ENCODE measurements at places on chromosomes 2 and 18. TPM values are rescaled to one million over a fixed set of nuclear protein-coding genes. Genes with fewer than 3 reads are reported as not detected.
A peak's percentile ranks its signal among the peaks of the same experiment; 100 is the strongest.

GRCh38 chr2:30266705-30267104 lies 35.4 kb downstream of the LBH start:
- DNase-seq = no peak

GRCh38 chr18:48139431-48140347 lies 209.2 kb upstream of the SMAD2 start:
- DNase-seq = no peak

DNA sequence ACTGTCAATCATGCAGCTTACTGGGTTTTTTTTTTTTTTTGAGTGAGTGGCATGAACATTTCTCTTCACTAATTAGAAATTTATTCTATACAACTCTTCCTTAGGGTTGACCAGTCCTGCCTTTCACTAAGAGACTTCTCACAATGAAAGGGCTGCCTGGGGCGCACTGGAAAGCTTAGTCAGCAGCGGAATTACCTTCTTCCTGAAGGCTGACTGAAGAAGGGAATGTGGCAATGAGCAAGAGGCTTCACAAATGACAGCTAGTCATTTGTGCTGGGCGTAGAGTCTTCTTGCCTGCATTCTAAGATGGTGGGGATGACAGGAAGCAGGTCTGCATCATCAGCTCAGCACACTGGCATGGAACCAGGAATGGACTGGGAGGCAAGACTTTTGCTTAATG lies 15.6 kb upstream of the SCN3A start:
- no peak for DNase-seq

GRCh38 chr2:98355881-98356280 lies 9.6 kb downstream of the CNGA3 start:
- no peak for DNase-seq

GRCh38 chr2:45134726-45135125 lies 125.5 kb upstream of the SIX2 start:
- peak; percentile 62 for DNase-seq

GRCh38 chr2:60662781-60663180 lies 93.3 kb upstream of the PAPOLG start:
- DNase-seq = no peak

DNA sequence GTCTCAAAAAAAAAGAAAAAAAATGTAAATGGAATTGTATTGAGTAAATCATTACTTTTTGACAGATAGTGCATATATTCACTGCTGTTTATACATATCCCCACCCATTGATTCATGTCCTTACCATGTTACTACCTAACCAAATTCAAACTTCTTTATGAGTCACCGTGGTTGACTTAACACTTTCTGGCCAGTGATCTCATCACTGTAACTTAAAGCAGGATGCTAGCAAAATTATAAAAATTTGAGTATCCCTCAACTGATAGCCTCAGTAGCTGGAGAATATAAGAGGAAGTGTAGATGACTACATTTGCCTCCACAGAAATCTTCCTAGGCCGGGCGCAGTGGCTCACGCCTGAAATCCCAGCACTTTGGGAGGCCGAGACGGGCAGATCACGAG lies 13.4 kb downstream of the CNOT9 start:
- DNase-seq = peak; percentile 11

GRCh38 chr2:28716265-28716865 lies 35.3 kb upstream of the PPP1CB start:
- peak; percentile 88 for DNase-seq

DNA sequence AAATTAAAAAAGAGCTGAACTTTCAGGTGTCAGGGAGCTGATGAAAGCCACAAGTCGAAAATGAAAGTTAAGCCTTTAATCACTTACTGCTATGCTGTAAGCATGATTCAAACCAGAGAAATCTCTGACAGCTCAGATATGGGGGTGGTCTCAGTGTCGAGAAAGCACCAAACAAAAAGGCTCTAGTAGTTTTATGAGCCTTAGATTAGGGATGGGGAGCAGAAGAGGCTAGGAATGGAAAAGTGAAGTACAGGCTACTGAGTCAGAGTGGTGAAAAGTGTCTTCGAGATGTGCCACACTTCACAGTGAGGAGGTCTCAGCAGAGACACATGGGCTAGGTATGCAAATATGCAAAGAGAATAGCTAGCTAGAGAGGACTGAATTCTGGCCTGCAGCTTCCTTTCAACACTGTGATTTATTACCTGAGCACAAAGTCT lies 482.2 kb downstream of the SPAG16 start:
- no peak for DNase-seq

DNA sequence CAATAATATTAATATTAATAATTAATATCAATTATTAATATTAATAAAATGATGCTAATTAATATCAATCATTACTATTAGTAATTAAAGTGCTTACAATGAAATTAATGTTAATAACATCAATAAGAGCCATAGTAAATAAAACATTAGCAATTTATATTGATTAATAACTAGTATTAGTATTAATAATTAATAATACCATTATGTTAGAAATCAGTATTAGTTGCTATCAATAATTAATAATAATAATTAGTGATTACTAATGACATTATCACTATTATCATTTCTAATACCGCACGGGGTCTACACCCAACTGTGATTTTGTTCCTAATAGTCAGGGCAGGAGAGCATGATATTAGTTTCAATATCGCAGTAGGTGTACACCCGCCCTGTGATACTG lies 22.8 kb upstream of the AQP4 start:
- DNase-seq = no peak

GRCh38 chr2:191878548-191879279 lies 31.8 kb upstream of the CAVIN2 start:
- peak; percentile 91 for DNase-seq

- DNase-seq = peak; percentile 41
Observed at GRCh38 chr2:119223521-119224390, at the start of gene STEAP3. TSS of gene STEAP3 (plus strand) at chr2:119223834. CDS start at chr2:119231013, 7,179 bp downstream.

DNA sequence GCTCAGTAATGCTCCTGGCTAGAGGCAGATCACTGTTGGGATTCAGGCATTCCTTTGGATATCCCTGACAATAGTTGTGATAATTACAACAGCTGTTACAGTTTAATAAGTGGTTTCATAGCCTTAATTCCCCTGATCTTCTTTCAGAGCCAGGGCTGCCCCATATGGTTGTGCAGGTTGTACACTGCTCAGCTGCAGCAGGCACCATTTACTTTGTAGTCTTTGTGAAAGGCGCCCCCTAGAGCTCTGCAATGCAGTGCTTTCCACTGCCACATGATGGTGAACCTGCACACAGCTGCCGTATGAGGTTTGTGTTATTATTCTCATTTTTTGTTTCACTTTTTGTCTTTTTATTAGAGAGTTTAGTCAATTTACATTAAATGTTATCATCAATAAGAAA lies 239.1 kb downstream of the KCNS3 start:
- DNase-seq = peak; percentile 26

ANKRD44 gene
- total RNA-seq = 8.1 TPM

CCDC141 gene
- not detected for total RNA-seq

LYG1 gene
- 0.35 TPM for total RNA-seq

LONRF2 gene
- total RNA-seq = not detected

IL1R2 gene
- total RNA-seq = not detected

SAG gene
- not detected for total RNA-seq

UNC80 gene
- not detected for total RNA-seq

RAB17 gene
- 0.55 TPM for total RNA-seq

NEDD4L gene
- total RNA-seq = 95.9 TPM

REEP1 gene
- 0.53 TPM for total RNA-seq

GKN1 gene
- not detected for total RNA-seq

SERPINB13 gene
- not detected for total RNA-seq

DSC2 gene
- not detected for total RNA-seq
